Breast epithelium (tissue), 4 donors: ENCODE measurements at places on chromosomes 7 and 10.

DNA sequence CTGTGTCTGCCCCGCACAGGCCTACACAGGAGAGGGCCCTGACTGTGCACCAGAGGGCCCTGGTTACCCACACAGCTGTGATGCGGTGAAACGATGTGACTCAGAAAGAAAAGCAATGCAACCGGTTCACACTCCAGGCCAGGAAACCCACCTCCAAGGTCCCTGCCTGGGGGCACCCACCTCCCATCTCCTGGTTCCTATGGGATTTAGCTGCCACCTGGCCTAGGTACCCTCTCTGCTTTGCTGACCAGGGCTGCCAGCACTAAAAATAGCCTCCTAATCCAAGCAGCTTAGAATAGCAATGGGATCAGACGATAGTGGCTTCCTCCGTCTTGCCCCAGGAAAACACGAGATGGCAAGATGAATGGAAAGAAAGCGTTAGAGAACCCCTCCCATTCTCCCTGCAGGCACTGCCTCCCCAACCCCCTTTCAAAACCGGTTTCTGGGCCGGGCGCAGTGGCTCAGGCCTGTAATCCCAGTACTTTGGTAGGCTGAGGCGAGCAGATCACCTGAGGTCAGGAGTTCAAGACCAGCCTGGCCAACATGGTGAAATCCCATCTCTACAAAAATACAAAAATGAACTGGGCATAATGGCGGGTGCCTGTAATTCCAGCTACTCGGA, 12.4 kb downstream of the RBP3 start:
- peak; percentile 28 for DNase-seq

GRCh38 chr10:87915406-87915805, 52.0 kb downstream of the PTEN start:
- no peak for DNase-seq

- DNase-seq, result no peak
These were observed 59.8 kb downstream of the BTAF1 start for GRCh38 chr10:91983416-91983815.

GRCh38 chr7:128409596-128410450, at the start of gene IMPDH1:
IMPDH1 (minus strand) TSS chr7:128409982; CDS start chr7:128409901, 81 bp downstream.
- DNase-seq, result peak; percentile 83
